A549 treated with DMSO at 1 μM for 4 hours (cell line): ENCODE measurements at places on chromosomes 12 and 14. TPM values are rescaled to one million over a fixed set of nuclear protein-coding genes. Genes with fewer than 3 reads are reported as not detected.

Gene KRT74
- total RNA-seq, result not detected in 5 replicates

Gene SMIM10L1
- total RNA-seq, result 8.2 to 9.2 TPM (median 8.8 TPM) in 5 replicates

Gene ZNF605
- total RNA-seq, result 3.4 to 5.0 TPM (median 3.9 TPM) in 5 replicates

Gene KRT73
- total RNA-seq, result not detected in 5 replicates

Gene ANKRD33
- 0.05 to 0.06 TPM in 2 of 5 replicates, not detected in the others for total RNA-seq
